Caudate nucleus (tissue), 63 donors: ENCODE measurements at places on chromosomes 7 and 10.

DNA sequence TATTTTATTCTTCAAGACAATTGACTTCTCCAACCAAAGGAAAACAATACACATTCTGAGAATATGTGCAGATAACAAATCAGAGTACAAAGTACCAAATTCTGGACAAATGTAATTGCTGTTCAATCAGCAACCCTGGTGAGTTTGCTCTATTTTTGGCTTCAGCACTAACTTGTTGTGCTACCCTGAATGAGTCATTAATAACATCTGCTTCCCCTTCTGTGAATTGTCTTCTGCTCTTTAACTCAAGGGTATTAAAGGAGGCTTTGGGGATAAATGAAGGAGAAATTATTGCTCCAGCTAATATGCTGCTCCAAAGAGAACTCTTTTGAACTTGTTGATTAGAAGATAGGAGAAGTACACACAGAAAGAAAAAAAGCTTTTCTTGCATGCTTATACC is 459.3 kb downstream of the HTR7 start:
- no peak for DNase-seq

DNA sequence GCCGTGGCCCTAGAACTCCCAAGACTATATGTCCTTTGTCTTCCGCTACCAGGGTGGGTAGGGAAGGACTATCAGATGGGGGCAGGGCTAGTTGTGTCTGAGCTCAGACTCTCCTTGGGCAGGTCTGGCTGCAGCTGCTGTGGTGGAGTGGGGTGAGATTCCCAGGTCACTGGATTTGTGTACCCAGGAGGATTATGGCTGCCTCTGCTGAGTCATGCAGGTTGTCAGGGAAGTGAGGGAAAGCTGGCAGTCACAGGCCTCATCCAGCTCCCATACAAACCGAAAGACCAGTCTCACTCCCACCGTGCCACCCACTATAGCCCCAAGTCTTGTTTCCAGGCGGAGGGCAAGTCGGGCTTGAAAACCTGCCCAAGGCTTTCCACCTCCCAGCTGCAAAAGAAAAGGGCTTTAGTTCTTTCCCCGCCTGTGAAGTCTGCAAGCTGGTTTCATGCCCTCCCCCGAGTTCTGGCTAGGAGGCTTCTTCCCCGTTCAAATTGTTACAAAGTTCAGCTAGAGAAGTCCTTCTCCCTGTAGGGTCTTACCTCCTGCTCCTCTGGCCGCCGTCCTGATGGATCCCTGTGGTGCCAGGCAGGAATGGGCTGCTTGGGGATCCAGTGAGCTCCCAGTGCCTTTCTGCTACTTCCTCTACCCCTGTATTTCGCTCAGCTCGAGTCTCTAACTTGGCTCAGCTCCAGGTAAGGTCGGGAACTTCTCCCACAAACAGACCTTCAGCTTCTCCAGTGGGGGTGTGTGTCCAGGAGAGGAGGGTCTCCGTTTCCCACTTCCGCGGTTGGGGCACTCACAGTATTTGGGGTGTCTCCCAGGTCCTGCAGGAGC is 106.8 kb upstream of the FGL2 start:
- no peak for DNase-seq

GRCh38 chr7:47811632-47812380 is 136.5 kb downstream of the PKD1L1 start:
- no peak for DNase-seq

- DNase-seq, result no peak
Observed at GRCh38 chr7:55591282-55591931, 19.1 kb upstream of the VOPP1 start.

GRCh38 chr7:156305351-156305750 is 335.2 kb upstream of the RNF32 start:
- no peak for DNase-seq

- DNase-seq, result no peak
Observed at GRCh38 chr10:33817605-33818004, 483.1 kb upstream of the NRP1 start.

DNA sequence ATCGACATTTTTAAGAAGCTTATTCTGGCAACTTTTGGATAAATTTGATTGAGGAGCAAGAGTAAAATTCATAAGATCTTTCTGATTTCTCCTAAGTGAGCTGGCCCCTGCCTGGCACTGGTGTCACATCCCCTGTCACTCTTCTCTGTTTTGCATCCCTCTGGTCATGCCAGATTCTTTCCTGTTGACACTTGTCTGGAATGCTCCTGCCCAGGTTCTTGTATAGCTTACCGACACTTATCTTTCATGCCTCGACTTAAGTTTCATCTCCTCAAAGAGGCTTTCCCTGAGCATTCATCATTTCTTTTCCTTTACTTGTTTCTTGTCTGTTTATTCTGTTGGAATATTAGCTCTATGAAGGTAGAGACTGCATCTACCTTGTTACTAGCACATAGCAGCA is 22.2 kb upstream of the AASS start:
- no peak for DNase-seq

DNA sequence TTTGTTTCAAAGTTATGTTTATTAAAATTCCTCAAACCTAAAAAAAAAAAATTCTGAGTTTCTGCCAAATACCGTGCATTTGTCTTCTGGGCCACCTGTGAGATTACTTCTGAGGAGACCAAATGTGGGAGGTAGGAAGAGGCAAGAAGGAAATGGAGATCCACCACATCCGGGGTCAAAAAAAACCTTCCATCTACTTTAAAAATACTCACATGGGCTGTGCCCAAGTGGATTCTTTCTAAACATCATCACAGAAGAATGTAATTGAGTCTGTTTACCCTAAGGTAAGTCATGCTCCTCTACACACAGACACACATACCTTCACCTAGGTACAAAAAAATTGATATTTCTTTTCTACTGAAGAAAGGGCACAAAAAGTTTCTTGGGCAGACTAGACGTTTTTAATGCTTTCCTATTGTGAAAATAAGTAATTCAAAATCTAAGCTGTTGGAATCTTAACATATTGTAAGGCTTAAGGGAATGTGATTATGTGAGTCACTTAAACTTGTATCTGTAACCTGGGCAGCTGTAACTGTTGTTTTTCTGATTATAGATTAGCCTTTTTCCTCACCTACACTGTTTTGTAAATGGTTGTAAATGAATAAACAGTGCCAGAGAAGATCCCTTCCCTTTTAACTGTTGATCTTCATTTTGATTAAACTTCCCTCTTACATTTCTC is 19.1 kb upstream of the SPOCK2 start:
- no peak for DNase-seq

- no peak for DNase-seq
Observed at GRCh38 chr10:52668024-52668423, 104.6 kb downstream of the MBL2 start.

DNA sequence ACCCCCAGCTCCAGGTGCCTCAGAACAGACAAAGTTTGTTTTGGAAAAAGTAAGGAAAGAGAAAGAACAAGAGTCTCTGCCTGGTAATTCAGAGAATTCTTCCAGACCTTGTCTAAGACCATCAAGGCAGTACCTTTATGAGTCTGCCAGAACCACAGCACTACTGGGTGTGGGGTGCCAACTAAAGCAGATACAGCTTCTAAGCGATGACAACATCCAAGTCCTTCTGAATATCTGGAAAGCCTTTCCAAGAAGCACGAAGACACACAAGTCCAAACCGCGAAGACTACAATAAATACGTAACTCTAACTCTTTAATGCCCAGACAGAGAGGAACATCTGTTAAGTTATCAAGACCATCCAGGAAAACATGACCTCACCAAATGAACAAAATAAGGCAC is 94.3 kb downstream of the SIRT1 start:
- DNase-seq, result no peak

DNA sequence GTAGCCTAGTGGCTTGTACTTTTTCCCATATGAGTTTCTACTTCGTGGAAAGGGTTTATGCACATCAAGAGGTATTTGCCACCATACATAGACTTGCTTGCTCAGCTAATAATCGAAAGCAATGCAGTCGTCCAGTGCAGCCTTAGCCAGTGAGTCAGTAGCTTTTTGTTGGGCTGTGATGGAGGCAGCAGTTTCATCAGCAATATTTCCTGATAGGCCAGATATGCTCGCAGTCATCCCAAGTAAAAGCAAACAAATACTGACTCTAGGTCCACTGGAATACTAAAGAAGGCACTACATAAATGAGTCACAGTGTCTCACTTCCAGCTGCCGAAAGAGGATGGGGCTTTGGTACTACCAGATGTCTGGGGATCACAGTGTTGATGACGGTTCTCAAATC is 2.1 kb upstream of the BNIP3 start:
- no peak for DNase-seq

DNA sequence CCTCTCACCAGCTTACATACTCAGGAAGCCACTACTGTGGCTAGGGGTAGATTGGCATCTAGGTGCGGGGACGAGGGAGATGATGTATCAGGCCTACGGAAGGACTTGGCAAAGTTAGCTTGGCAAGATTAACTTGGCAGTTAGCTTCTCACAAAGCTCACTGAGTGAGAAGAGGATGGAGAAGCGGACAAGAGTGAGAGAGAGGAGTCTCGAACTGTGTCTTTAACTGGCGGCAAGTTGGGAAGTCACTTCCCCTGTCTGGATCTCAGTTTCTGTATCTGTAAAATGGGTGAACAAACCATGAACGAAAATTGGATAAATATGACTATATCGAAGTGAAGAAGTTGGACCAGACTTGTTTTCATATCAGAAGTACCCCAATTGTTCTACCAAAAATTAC is 9.5 kb upstream of the MLXIPL start:
- DNase-seq, result no peak

GRCh38 chr7:42448901-42449300 is 211.9 kb upstream of the GLI3 start:
- DNase-seq, result no peak

GRCh38 chr7:44650772-44651171 is 44.3 kb downstream of the OGDH start:
- DNase-seq, result no peak

DNA sequence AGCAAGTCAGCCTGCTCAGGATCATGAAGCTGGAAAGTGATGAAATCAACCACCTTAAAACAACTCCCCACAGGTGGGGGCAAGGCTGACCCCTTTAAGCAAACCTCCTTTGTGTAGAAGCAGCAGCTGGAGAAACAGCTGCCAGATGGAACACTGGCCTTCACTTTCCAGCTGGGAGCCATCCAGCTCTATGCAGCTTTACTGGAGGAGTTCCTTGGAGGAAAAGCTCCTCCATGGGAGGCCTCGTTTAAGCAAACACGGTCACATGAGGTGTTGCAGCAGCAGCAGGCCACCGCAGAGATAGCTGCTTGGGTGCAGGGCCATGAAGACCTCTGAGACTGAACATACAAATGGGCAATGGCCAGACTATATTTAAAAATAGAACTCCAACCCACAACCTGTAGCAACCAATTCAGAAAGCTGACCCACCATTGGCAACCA is 13.0 kb upstream of the DLG5 start:
- DNase-seq, result no peak

DNA sequence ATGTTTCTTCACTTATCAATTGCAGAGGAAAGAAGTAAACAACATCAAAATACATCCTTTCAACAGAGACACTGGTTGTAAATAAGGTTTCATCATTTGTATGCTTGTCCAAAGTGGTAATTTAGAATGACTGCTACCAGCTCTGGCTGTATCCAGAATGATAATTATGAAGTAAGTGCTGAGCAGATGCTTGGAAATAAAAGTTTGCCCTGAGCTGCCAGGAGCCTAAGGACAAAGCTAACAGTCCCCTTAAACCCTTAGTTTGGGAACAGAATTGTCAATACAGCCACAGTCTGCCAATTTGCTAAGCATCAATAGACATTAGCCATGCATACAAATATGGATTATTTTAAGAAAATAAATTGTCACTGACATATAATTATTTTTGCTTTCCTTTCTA is 147.0 kb upstream of the SLC13A1 start:
- no peak for DNase-seq

GRCh38 chr7:55546814-55547213 is 25.5 kb downstream of the VOPP1 start:
- DNase-seq, result no peak

- DNase-seq, result no peak
Observed at GRCh38 chr7:6407434-6407833, 40.3 kb downstream of the DAGLB start.

- no peak for DNase-seq
Observed at GRCh38 chr7:66296557-66296956, 91.4 kb downstream of the TPST1 start.

DNA sequence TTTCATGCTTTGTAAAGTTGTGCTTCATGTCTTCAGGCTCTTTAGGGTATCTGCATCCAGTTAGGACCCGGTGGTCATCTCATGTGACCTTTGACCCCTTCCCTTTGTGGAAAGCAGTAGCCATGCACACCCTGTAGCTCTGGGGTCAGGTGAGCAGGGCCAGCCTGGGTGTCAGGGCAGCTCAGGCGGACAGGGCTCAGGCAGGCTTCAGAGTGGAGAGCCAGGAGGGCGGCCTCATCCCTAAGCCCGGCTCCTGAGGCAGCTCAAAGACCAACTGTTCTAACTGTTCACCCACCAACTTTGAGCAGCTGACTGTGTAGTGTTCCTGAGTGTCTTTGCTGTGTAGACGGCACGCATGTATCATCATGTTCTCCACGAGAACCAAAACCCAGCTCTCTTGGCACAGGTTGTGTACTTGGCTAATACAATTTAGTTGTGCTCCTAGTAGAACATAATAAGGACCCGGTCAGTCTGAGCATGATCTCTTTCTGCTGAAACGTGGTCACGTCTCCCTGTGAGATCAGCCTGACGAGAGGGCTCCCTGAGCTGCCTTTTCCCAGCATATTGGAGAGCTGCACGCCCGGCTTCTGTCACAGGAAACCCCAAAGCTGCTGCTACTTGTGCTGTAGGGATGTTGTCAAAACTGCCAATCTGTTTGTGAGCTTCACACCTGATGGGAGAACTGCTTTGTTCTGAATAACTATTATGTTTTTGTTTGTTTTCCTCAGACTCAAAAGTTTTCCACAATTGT is 30.0 kb downstream of the EEPD1 start:
- no peak for DNase-seq

- no peak for DNase-seq
Observed at GRCh38 chr10:4609251-4609650, 216.8 kb upstream of the AKR1E2 start.

DNA sequence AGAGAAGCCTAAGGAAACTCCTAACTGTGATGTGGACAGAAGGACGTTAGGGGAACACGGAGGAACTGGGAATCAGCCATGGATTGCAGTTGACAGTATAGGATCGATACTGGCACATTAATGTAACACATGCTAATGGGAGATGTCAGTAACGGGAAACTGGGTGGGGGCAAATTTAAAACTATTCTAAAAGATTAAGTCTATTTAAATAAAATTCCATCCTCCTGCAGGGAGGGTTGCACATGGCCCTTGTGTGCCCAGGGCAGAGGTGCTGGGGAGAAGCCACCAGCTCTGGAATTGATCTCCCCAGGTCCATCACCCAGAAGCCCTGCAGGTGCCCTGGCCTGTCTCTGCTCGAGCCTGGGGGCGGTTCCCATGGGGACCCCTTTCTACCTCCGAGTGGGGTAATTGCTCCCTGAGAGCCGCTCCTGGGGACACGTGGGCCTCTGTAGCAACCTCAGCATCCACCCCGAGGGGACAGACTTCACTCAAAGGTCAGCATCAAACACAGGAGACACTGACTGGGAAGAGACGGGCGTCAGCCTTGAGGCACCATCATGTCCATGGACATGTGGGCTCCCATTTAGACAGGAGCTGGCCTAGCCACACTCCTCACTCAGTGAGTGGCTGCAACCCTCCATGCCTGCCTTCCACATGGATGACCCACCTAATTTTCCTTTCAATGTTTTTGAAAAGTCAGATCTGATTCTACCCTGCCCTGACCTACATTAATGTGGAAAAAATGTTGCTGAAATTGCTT is 21.1 kb downstream of the SCART1 start:
- DNase-seq, result no peak
